Activated T-helper 1 cell treated with anti-CD3 and anti-CD28 coated beads, Interleukin-12 subunit alpha, Interleukin-12 subunit beta, Interleukin-2, Interleukin-4 antibody, amounts not matched to agents 30 ng/mL and 10 ng/mL and 1 ng/mL, durations not matched to agents 14 hours and 24 hours and 36 hours (primary cell): ENCODE measurements at places on chromosomes 16 and 17.

- no peak overlapping the region for H3K27ac ChIP-seq
- no peak overlapping the region for H3K4me3 ChIP-seq
- no peaks in the 10 kb centered on the region for H3K4me1 ChIP-seq
- H3K27me3 ChIP-seq, result peaks cover 12% of the 10 kb centered on the region
- no peaks in the 10 kb centered on the region for H3K36me3 ChIP-seq
Observed at GRCh38 chr17:83174362-83175118, 95.1 kb downstream of the METRNL start.

DNA sequence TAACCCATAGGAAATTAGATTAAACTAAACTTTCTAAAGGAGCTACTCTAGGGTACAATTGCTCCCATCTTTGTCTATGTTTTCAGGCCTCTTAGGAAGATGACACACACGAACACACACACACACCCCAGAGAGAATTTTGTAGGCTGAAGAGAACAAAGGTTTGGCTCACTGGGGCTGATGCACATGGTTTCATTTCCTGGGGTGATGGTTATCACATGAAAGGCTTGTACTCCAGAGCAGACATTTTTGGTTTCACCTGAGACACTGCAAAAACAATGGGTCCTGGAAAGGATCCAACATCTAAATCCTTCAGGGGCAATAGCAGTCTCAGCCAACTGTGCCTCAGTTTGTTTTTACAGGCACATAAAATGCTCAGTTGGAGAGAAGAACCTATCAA lies 62.8 kb downstream of the GRB7 start:
- H3K27ac ChIP-seq, result peak overlapping the region; percentile 75
- H3K27me3 ChIP-seq, result no peaks in the 10 kb centered on the region
- peak; percentile 54 for DNase-seq
- H3K4me1 ChIP-seq, result peaks cover 40% of the 10 kb centered on the region
- peaks cover 22% of the 10 kb centered on the region for H3K36me3 ChIP-seq
- H3K4me3 ChIP-seq, result peak overlapping the region; percentile 45

DNA sequence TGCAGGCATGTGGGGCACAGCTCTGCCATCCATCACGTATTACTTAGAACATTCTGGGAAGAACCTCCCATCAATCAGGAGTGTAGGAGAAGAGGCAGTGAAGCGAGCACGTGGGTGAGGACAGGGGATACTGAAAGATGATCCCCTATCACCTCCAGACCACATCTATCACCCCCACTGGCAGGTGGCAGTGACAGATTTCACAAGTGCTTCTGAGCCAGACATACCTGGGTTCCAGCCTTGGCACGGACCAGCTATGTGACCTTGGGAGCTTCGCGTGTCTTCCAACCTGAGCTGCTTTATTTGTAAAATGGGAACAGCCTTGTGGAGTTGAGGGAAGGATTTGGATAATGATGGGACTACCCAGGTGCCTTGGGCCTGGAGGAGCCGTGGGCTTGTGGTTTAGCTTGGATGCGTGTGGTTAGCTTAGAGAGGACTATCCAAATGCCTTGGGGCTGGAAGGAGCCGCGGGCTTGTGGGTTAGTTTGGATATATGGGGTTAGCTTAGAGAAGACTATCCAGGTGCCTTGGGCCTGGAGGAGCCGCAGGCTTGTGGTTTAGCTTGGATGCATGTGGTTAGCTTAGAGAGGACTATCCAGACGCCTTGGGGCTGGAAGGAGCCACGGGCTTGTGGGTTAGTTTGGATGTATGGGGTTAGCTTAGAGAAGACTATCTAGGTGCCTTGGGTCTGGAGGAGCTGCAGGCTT lies 206.4 kb downstream of the ENGASE start:
- no peaks in the 10 kb centered on the region for H3K36me3 ChIP-seq
- H3K4me3 ChIP-seq, result no peak overlapping the region
- H3K27ac ChIP-seq, result no peak overlapping the region
- no peak for DNase-seq

DNA sequence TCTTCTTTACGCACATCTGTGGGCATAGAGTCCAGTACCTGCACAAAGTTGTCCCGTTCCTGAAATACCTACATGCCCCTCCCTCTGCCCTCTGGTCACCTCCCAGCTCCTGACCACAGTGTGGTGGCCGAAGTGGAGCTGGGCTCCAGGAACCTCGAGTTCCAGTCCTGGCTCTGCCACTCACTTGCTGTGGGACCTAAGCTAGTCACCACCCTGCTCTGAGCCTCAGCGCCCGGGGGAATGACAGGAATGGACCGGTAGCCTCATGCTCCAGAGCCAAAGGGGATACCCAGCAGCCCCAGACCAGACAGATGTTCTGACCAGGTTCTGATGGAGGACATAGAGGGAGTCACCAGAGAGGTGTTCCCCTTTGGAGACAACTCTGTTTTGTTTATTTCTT lies 26.7 kb upstream of the ITGA3 start:
- H3K27me3 ChIP-seq, result peaks cover 17% of the 10 kb centered on the region
- peaks cover 9% of the 10 kb centered on the region for H3K4me1 ChIP-seq
- H3K27ac ChIP-seq, result no peak overlapping the region
- H3K36me3 ChIP-seq, result no peaks in the 10 kb centered on the region
- DNase-seq, result no peak

- no peaks in the 10 kb centered on the region for H3K4me1 ChIP-seq
- H3K4me3 ChIP-seq, result no peak overlapping the region
- no peak for DNase-seq
- no peak overlapping the region for H3K27ac ChIP-seq
- H3K36me3 ChIP-seq, result no peaks in the 10 kb centered on the region
Observed at GRCh38 chr17:51711581-51711980, 446.9 kb downstream of the CA10 start.

- peaks cover 3% of the 10 kb centered on the region for H3K27me3 ChIP-seq
- no peak overlapping the region for H3K4me3 ChIP-seq
- H3K4me1 ChIP-seq, result no peaks in the 10 kb centered on the region
Observed at GRCh38 chr17:3543453-3543852, 14.2 kb downstream of the TRPV3 start.

GRCh38 chr16:27448532-27449433 lies 46.8 kb downstream of the IL21R start:
- peaks cover 87% of the 10 kb centered on the region for H3K36me3 ChIP-seq
- no peaks in the 10 kb centered on the region for H3K27me3 ChIP-seq
- peaks cover 78% of the 10 kb centered on the region for H3K4me1 ChIP-seq
- no peak for DNase-seq
- H3K27ac ChIP-seq, result peak overlapping the region; percentile 93
